Stimulated activated CD8-positive, alpha-beta memory T cell treated with anti-CD3 and anti-CD28 coated beads, Interleukin-2, amount 100 ng/mL, for 48 hours (primary cell): ENCODE measurements at places on chromosomes 6 and 20.
A peak's percentile ranks its signal among the peaks of the same experiment; 100 is the strongest.

- DNase-seq = no peak
These were observed 1.5 kb upstream of the CRIP3 start for GRCh38 chr6:43310134-43310533.

GRCh38 chr6:137299681-137300080 lies 80.5 kb upstream of the IFNGR1 start:
- DNase-seq = no peak

GRCh38 chr6:43807228-43808061 lies 37.4 kb downstream of the VEGFA start:
- DNase-seq = no peak

GRCh38 chr6:130831607-130832006 lies 4.4 kb downstream of the SMLR1 start:
- DNase-seq = no peak

DNA sequence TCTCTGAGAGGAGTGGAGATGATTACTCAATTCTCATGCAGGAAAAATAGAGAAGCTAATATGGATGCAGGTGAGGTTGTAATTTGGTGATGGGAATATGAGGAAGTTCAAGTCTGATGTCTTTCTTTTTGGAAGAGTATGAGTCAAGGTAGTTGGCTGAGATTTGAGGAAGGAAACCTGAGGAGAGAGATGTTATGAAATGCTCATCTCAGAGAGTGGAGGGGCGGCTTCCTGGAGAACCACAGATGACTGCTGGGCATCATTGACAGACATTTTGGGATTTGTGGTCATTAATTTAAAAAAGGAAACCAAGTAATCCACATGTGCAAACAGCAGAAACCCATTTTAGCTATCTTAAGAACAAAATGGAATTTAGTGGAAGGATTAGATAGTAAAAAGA lies 72.5 kb upstream of the UST start:
- no peak for DNase-seq

DNA sequence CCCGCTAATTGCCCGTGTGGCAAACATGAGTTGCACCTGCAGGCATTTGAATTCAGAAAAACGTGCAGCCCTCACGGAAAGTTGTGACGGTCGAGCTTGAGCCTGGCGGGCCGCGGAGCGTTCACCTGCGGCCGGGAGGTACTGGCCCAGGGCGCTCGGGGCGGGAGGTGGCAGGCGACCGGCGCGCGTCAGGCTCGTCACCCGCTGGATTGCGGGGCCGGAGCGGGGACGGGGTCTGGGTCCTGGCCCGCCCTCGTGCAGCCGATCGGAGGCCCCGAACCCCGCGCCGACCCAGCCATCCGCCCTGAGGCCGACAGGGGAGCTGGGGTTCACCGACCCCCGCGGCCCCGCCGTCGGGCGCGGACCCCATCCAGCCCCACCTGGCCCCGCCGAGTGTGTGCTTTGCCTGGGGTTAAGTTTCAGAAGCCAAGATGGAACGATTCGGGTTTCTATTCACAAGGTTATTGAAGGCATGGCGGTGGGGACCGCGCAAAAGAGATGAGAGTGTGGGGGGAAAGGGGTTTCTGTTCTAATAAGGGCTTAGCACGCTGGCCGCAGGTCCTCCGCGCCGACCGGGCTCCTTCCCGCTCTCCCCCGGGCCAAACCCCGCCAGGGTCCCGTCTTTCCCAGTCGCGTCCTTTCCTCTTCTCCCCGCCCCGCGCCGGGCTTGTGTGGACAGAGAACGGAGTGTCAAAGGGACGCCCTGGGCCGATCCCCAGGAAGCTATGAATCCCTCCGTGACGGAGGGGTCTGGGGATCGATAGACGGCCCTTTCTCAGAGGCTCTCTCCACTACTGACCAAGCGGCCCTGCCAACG lies 1.6 kb upstream of the HEY2 start:
- peak; percentile 4 for DNase-seq

DNA sequence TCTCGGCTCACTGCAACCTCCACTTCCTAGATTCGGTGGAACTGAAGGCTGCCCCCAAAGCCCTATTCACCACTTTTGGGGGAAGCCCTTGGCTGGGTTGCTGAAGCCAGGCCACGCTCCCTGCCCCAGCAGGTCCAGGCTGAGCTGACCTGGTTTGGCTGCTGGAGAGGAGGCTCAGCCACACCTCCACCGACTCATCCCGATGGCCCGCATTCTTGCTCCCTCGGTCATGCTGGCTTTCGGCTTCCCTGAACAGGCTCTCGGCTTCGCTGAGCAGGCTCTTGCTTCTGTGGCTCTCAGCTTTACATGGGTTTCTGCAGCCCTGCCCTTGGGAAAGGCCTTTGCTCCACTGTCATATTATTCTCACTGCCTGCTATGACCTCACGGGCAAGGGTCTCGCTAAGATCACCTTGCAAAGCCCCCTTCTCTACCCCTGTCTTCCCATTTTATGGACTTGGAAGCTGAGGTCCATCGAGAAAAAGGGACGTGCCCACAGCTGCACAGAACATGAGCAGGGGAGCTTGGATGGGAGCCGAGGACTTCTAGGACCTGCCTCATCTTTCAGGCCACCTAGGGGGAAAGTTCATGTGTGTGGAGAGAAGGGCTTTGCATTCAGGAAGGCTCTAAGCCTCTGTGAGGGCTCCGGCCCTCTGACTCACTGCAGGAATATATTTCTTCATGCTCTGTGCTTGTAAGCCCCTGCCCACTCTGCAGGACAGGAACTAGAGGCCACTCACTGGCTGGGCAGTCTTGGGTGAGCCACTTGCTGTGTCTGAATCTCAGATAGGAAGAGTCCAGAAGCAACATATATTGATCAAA lies 15.6 kb downstream of the ARHGAP40 start:
- DNase-seq = no peak

DNA sequence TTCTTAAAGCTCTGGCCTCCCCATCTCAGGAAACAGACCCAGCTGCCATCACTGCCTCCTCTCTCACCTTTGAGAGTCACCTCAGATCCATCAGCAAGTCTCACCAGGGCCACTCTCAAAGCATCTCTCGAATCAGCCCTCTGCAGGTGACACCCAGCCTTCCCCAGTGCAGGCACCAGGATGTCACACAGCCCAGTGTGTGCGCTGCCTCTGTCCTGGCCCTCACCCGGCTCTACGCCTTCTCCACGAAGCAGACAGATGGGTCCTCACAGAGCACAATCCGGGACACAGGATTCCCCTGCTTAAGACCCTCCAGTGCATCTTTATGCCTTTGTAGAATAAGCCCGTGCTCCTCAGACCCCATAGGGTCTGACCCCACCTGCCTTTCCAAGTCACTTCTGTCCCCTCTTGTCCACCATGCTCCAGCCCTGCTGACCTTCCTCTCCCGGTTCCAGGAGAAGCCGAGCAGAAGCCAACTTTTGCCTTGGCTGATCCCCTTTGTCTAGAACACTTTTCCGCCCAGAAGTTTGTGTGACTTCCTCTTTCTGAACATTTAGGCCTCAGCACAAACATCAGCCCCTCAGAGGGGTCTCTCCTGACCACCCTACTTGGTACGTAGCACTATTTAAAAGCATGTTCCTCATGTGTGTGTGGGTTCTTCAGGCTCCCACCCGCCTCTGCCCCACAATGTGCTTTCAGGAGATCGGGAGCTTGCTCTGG lies 60.2 kb downstream of the PSMG4 start:
- no peak for DNase-seq

GRCh38 chr20:62551407-62552323 lies 75.9 kb upstream of the GATA5 start:
- DNase-seq = no peak

DNA sequence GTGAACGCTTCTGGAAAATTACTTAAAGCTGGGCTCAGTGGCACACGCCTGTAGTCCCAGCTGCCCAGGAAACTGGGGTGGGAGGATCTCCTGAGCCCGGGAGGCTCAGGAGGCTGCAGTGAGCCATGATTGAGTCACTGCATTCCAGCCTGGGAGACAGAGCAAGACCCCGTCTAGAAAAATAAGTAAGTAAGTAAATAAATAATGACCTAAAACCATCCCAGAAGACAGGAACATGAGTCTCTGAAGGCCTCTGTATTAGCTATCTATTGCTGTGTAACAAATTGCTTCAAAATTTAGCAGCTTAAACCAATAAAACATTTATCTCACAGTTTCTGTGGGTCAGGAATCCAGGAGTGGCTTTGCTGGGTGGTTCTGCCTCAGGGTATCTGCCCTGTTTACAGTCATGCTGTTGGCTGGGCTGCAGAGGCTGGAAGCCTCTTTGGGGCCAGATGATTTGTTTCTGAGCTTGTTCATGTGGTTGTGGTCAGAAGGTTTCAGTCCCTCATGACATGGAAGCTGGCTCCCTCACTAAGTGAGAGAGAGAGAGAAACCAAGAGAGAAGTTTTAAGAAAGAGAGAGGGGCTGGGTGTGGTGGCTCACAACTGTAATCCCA lies 48.4 kb upstream of the NCOA3 start:
- peak; percentile 21 for DNase-seq
